ENCODE measurements at places on chromosomes 4 and X.

DNA sequence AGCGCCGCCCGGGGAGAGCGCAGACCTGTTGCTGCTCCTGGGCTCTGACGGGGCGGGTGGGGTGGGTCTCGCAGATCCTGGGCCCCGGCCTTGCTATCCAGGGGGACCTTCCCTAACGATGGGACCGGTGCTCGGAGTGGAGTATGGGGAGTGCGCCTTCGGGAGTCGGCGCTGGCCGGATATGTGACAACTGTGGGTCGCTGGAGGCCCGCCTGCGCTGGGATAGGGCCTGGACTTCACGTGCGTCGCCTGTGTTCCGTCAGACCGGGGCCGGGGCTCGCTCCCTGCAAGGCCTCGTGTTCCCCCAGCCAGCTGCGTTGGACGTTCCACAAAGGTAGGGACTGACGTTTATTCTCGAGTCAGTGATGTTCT, 1.3 kb downstream of the TBL1X start:
- peak; percentile 63 for DNase-seq

DNA sequence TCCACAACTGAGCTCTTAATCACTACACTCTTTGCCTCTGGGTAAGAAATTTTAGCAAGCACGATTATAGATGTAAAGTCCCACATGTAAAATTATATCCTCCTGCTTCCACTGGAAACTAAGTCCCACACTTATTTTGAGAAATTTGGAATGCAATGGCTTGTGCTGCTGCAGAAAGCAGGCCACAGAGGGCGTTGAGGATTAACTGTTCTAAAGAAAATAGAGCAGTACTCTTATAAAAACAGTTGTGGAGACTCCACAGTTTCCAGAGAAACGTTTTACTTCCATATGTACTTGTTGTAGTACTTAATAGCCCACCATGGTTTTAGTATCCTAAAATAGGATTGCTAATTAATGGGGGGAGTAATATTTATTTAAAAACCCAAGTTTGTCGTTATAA, 1.7 kb upstream of the CENPC start:
- DNase-seq, result no peak

DNA sequence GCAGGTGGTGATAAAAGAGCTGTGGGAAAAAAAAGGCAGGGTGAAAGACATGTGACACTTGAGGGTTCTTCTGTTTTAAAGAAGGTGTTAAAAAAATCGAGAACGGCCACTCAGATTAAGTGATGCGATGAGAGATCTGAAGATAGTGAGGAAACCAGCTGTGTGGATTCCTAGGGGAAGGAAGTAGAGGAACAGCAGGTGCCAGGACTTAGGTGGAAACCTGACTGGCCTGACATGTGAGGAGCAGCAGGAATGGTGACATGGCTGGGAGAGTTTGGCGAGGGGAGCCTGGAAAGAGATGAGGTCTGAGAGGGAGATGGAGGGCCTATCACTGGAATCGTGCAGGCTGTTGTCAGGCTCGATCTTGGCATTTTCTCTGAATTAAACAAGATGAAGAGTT, 55.5 kb downstream of the BMPR1B start:
- no peak for DNase-seq

- DNase-seq, result no peak
These were observed 3.4 kb upstream of the PCDH7 start for GRCh38 chr4:30716681-30717207.

DNA sequence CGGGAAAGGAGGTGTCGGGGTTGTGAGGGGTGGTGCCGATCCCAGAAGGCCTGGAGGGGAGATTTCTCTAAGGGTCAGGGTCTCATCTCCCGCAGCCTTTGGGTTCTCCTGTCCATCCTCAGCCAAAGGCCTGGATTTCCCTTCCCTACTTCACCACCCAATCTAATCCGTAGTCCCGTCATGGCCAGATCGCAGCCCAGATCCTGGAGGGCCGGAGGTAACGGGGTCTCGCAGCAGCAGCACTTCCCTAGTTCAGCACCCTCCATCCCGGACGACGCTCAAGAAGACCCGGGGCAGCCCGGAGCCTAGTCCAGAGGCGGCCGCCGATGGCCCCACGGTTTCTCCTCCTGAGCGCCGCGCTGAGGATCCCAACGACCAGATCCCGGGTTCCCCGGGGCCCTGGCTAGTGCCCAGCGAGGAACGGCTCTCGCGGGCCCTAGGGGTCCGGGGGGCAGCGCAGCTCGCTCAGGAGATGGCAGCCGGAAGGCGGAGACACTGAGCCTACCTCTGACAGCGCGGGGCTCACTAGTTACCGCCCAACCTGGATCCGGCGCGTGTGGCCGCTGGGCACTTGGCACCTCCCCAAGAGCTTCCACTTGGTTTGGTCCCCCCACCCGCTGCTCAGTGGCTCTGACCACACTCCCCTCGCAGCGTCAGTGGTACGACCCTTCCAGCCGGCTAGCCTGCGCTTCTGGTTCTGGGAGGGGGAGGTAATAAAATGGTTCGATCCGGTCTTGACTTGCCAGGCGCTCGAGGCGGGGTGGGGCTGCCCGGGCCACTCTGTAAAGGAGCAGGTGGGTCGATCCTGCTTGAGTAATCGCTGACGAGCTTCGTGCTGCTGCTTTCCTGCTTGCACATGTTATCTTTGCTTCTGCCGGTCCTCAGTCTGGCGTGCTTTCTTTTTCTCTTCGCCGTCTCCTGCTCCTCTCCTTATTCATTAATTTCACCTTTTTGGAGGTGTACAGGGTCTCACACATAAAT, 3.6 kb downstream of the MAGIX start:
- peak; percentile 88 for DNase-seq

- DNase-seq, result no peak
These were observed 133.3 kb downstream of the SPOCK3 start for GRCh38 chr4:167101035-167101434.

DNA sequence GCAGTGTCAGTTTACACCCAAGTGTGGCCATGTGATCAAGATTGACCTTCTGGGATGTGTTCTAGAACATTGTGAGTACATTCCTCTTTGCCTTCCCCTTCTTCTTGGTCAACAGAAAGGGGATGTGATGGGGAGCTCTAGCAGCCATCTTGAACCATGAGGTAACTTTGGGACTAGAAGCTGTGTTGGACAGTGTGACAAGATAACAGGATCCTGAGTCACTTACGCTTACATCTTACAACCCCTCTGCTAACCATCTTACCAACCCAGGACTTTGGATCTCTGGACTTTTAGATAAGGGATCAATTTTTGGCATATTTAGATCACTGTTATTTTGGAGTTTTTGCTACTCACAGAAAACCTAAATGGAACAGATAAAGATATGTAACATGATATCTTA, 625.6 kb downstream of the BCOR start:
- no peak for DNase-seq

DNA sequence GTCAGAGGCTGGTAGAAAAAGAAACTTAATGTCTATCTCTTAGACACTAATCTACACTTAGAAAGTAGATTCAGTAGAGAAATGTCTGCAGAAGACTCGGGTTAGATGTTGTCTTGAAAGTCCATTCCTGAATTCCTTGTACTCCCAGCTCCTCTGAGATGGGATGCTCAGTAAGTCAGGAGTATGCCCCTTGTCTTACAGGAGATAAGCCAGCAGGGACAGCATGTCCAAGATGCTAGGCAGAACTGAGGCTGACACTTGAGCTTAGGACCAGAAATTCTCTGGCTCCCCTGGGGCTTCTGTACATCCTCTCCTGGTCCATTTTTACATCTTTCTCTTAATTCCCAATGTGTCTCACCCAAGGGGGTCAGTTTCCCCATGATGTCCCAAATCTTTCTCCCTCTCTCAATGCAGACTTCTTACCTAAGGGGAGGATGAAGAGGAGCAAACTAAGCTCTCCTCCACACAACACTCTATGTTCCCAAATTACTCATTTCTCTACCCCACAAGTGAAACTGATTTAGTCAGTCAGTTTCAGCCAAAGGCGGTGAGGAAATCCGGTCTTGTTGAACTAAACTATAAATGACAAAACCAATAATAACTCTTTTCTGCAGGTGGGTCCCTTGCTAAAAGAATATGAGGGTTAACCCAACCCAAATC, 558.2 kb upstream of the DIPK2B start:
- peak; percentile 69 for DNase-seq

- DNase-seq, result no peak
These were observed 157.3 kb downstream of the AASDH start for GRCh38 chr4:56229947-56230346.

DNA sequence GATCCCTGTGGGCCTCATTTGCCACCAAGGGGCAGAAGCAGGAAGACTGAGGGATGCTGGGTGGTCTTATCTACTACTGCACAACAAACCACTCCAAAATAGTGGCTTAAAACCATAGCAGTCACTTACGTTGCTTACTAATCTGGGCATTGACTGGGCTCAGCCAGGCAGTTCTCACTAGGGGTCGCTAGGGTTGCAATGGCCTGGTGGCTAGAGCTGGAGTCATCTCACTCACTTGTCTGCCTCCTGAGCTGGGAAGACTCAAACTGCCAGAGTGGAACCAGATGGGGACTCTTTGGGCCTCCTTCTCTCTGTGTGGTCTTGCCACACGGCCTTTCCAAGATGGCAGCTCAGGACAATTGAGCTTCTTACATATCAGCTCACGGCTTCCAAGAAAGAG, 216.3 kb upstream of the BCOR start:
- no peak for DNase-seq

GRCh38 chr4:6520978-6521377, 48.6 kb upstream of the PPP2R2C start:
- no peak for DNase-seq

- DNase-seq, result no peak
These were observed 390.1 kb downstream of the ANKRD50 start for GRCh38 chr4:124322234-124323065.

GRCh38 chrX:115639334-115639880, 78.4 kb downstream of the PLS3 start:
- DNase-seq, result no peak

DNA sequence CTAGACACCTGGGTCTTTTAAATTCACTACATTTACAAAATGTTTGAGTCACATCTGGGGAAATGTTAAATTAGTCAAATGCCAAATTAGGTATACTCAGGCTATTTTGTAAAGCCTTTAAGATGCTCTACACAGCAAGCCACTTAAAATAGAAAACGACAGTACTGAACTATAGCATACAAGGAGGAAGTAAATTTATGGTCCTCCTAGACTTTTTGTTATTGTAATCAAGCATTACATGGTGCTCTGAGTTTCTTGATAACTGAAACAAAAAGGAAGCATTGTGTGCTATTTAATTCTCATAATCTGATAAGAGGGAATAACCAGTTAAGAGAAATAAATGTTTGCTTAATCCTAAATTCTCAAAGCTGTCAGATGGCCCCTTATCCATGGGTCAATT, 46.2 kb downstream of the SLC9A7 start:
- no peak for DNase-seq

- no peak for DNase-seq
These were observed 202.5 kb upstream of the RPL34 start for GRCh38 chr4:108417923-108418322.

- DNase-seq, result no peak
These were observed 21.1 kb upstream of the FRYL start for GRCh38 chr4:48801016-48801715.

GRCh38 chr4:153084980-153085630, 119.1 kb upstream of the TRIM2 start:
- peak; percentile 94 for DNase-seq

GRCh38 chrX:138765051-138765450, 53.5 kb upstream of the FGF13 start:
- no peak for DNase-seq

DNA sequence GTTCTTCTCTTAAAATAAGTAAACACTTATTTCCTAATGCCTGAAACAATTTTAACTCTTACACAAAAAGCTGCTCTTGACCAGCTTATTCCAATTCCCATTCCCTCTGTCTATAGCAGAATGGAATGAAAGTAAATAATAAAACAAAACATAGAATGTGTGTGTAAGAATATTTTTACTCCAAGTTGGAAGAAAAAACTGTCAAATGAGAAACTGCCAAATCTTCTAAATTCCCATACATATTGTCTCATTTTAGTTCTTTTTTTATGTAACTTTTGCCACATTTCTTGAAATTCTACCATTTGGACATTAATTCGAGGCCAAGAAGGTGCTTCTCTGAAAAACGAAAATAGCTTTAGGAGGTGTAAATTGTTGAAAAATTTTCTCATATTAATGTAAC, 477.1 kb downstream of the FAT4 start:
- no peak for DNase-seq

DNA sequence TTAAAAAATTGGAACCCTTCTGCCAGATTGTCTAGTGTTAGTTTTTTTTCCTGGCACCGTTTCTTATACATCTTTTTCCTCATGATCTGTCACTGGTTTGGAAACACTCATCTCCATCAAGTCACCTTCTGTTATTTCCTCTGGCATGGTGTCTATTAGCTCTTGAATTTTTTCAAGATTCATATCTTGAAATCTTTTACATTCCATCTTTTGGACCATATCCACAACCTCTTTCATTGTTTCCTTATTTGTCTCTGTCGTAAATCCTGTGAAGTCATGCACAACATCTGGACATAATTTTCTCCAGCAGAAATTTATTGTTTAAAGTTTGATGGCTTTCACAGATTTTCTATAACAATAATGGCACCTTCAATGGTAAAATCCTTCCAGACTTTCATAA, 10.2 kb upstream of the TMEM185A start:
- DNase-seq, result no peak

DNA sequence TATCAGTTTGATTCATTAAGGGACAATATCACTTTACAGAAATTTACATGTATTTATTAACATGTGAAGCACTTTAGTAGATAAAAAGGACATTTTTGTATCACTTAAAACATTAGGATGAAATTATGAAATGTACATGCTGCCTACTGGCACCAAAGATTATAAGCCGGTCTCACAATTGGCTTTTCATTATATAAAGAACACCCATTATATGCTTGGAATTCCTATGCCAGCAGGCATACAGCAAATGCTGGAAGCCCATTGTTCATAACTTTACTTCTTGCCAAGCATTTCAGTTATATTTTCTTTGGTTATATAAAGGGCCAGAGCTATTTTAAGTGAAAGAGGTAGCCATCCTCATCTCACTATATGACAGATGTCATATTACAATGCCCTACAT, 145.9 kb downstream of the DMD start:
- DNase-seq, result no peak

DNA sequence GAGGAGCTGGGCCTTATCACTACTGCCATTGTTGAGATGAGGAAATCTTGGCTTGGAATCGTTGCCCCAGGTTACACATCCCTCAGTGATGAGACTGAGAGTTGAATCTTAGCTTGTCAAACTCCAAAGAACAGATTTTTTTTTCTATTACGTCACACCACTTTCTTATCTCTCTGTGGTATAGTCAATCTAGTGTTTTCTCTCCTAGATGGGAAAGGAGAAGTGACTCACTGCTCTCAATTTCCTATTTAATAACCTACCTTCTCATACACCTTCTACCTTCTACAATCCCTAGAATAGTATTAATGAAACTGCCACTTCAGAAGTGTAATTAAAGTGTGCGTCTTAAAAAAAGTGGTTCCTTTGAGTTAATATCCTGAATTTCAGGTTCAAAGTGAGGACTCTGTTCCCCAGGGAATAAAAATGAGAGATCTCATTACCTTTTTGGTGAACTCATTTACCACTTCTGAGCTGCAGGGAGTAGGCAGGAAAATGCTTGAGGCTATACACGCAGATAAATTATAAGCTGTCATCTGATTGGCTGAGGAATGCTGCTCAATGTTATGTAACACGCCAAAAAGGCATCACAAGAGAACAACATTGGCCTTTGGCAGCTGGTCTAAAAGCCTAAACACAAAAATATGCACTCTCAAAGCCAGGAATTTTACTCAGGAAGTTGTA, 59.3 kb downstream of the MAD2L1 start:
- no peak for DNase-seq

Measured in activated effector memory CD4-positive, alpha-beta T cell treated with anti-CD3 and anti-CD28 coated beads, Interleukin-2, amount 50 U/mL, for 16 hours (primary cell).